Stimulated activated CD4-positive, alpha-beta T cell treated with anti-CD3 and anti-CD28 coated beads, Interleukin-15, amount 100 ng/mL, for 1 hour (primary cell): ENCODE measurements at places on chromosomes 3 and 15.

- DNase-seq: no peak
These were observed 136.8 kb upstream of the ACP3 start for GRCh38 chr3:132180337-132180791.

GRCh38 chr3:120450600-120451271 is at the start of gene FSTL1:
TSS of gene FSTL1 (minus strand) at chr3:120450992. CDS start at chr3:120450746, 246 bp downstream.
- DNase-seq: no peak

- no peak for DNase-seq
These were observed 103.5 kb downstream of the CORO2B start for GRCh38 chr15:68682330-68682729.

GRCh38 chr15:50262533-50262932 is 3.0 kb downstream of the HDC start:
- DNase-seq: no peak

DNA sequence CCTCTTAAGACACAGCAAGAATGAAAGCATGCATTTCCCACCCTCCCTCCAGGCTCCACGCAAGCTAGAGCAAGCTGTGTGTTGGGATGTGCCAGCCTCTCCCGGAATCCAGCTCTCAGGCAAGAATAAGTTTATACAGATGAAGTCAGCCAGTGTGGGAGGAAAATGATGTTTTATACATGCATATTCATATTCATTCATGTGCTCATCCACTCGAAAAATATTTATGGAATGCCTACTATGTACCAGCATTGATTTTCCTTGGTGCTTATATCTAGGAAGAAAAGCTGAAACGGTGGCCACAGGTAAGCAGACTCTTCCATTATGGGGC is 62.7 kb downstream of the KLHL6 start:
- no peak for DNase-seq

GRCh38 chr3:107206141-107206540 is 171.1 kb upstream of the CCDC54 start:
- no peak for DNase-seq

DNA sequence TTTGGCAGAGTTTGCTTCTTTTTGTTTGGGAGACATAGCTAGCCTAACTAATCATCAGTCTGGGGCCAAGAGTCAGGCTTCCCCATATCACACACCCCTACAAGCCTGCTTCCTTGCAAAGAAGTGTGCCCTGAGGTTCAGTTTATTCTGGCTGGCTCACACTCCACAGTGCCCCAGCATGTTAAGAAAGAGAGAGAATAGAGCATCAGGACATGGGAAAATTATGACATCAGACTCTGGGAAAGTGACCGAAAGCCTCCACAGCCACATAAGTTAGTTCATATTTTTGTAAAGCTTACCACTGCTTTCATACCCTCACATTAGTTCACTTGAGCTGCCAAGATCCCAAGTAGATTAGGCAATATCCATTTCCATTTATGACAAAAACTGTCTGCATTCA is 63.0 kb upstream of the CFAP161 start:
- DNase-seq: no peak

- peak; percentile 48 for DNase-seq
These were observed at the start of gene SLC25A38 for GRCh38 chr3:39383045-39383880. TSS of gene SLC25A38 (plus strand) at chr3:39383370. CDS start at chr3:39383725, 355 bp downstream.

DNA sequence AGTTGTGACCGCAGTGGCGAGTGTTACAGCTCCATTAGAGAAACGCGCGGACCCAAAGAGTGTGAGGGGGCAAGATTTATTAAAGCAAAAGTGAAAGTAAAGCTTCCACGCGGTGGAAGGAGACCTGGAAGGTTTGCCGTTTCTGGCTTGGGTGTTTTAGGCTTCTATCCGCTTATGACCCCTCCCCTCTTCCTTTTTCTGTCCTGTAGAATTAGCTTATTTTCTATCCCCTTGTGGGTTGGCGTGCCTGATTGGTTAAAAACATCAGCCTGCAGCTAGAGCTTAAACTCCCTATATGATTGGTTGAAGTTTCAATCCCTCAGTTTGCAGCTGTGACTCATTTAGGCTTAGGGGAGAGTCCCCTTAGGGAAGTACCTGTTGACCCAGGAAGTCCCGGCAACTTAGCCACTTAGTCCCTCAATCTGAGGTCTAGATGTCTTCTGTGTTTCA is 39.6 kb downstream of the C3orf38 start:
- no peak for DNase-seq

DNA sequence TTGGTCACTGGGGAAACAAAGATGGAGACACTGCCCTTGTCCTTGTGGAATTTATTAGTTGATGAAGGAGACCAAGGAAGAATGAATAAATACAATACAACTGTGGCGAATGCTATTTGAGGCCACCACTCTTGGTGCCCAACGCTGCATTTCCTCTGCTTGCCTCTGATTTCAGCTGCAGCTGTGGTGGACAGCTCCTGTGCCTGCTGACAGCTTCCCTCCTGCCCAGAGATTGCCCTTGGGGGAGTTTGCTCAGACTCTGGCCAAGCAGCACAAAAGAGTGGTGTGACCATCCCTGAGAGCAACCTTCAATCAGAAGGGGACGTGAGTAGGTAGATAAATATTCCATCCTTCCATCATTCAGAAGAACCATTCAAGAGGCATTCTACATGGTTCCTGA is 64.6 kb upstream of the FHIT start:
- no peak for DNase-seq

GRCh38 chr15:28023933-28024888 is 74.9 kb downstream of the OCA2 start:
- no peak for DNase-seq

GRCh38 chr15:77654975-77655374 is 22.3 kb upstream of the LINGO1 start:
- DNase-seq: no peak

GRCh38 chr15:67149773-67150022 is 84.3 kb downstream of the SMAD3 start:
- DNase-seq: no peak

GRCh38 chr15:68821190-68821840 is 620 bp upstream of the ANP32A start:
- DNase-seq: no peak

- no peak for DNase-seq
These were observed 198.8 kb upstream of the CTNNB1 start for GRCh38 chr3:41000471-41000870.

GRCh38 chr15:92711457-92711831 is 55.9 kb upstream of the FAM174B start:
- DNase-seq: no peak

DNA sequence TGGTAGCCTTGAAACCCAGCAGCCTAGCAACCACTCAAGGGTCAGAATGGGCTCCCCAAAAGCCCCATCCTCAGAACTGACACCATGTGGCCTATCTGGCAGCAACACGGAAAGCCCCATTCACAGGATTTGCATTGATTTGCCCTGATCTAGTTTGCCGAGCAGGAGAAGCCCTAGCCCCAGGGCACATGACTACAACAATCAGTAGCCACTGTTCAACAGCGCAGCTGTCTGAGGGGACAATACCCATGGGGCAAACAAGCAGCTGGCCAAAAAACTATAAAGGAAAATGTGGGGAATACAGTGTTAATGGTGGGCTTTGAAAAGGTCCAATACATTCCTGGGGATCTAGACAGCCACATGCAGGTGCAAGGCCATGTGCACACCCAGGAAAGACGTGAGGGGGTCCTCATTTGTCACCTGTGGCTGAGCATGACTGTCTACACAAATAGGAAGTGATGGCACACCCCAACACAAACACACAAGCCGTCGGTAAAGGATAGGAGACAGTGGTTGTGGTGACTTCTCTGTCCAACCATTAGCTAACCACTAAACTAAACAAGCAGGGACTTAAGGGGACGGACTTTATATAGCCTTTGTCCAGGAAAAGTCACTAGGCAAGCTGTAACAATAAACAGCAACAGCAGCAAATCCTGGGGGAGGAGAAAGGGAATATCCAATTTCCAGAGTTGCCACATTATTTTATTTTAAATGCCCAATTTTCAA is 113.7 kb downstream of the LRIG1 start:
- DNase-seq: no peak

DNA sequence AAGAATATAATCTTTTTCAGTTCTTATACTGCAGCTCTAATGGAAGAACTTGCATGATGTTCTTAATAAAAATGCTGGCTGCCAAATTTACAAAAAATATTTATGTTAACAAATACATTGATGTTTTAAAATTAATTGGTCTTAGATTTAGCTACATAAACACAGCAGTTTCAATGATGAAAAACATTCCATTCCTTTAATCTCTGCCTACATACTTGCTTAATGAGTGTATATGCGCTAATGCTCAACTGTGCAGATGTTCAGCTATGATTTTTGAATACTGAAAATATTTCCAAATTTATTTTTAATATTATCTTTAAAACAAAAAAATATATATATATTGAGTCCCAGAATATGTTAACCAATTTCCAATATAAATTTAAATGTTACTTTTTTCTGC is 867.4 kb downstream of the ROBO1 start:
- no peak for DNase-seq

- no peak for DNase-seq
These were observed 18.9 kb downstream of the GHRL start for GRCh38 chr3:10273702-10274305.

GRCh38 chr15:84917452-84917851 is 33.0 kb downstream of the SLC28A1 start:
- DNase-seq: no peak

DNA sequence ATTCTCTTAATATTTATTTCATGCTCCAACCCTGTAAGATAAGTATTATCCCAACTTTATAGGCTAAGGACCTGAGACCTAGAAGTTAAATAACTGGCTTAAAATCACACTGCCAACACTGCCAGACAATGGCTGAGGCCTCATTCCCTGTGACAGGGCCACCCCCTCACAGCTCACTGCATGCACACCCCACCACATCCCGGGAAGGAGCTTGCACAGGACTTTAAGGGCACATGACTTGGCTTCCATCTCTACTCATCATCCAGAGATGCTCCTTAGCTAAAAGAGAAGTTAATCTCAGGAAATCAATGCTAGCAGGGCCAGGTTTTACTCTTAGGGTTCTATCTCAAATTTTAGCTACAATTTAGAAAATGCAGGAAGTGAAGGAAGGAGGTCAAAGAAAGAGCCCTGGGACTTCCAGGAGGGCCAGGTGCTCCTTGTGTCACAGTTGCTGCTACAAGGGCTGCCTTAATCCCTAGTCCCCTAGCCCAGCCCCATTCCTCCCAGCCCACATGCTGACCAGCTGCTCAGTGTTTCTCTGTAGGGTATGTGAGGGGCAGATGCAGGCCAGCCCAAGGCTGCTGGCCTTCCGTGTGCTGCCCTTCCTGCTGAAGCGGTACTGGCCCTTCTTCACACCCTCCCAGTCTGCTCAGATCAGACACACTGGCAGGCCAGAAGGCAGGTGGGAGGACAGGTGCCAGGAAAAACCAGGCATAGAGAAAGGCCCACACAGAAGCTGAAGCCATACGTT is 53.5 kb downstream of the WWTR1 start:
- DNase-seq: no peak

GRCh38 chr3:54294214-54294613 is 171.9 kb downstream of the CACNA2D3 start:
- no peak for DNase-seq

DNA sequence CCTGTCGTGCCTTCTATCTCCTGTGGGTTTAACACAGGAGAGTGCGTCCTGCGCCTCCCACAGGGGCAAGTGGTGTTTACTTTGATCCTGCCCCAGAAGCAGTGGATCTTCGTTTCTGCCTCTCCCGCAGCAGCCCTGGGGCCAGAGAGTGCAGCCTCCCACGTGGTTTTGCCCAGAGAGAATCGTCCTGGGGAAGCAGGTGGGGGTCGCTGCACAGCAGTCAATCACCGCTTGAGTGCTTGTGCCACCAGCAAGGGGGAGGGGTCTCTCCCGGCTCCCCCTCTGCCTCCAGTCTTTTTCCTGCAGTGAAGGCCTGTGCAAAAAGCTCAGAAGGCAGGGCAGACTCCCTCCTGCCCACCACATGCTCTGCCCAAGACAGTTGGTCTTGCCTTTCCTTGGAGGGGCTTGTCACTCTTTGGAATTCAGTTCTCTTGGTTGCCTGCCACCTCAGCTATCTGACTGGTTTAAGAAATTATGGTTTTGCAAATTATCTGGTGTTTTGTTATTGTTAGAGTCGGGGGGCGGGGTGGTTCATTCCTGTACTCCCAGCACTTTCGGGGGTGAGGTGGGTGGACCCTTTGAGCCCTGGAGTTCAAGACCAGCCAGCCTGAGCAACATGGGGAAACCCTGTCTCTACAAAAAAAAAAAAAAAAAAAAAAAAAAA is 26.9 kb downstream of the STOML1 start:
- DNase-seq: peak; percentile 38

DNA sequence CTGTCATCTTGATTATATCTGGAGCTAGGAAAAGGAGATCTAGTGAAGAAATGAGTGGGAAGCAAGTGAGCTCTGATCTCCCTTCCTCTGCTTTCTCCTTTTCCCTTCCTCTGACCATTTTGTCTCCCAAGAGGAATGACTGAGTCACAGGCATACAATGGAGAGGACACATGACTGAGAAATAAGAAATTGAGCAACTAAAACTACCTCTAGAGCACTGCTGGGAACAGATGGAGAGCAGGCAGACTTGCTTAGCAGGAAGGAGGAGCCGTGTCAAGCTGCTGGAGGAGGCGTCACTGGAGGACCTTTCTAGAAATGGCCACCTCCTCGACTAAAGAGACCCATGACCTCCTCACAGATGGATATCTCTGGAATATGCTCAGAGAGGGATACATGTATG is 66.9 kb upstream of the MYO5C start:
- no peak for DNase-seq

DNA sequence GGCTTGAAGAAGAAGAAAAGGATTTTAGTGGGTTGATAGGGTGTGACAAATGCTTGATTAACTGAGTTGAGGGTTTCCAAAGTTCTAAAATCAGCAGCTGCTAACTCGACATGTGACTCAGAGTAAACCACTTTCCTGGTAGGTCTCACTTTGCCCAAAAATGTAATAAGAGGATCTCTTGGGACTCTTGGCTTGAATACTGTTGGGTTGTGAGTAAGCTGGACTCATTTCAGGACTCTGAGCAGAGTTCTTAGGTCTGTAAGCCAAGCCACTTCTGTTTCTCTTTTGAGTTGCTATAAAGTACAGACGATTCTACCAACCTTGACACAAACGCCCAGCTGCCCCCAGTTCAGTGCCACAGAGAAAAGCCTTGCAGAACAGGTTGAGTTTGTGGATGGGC is 241.1 kb downstream of the ZNF621 start:
- DNase-seq: no peak

- DNase-seq: no peak
These were observed 335.9 kb upstream of the EPHA6 start for GRCh38 chr3:96478496-96478895.

DNA sequence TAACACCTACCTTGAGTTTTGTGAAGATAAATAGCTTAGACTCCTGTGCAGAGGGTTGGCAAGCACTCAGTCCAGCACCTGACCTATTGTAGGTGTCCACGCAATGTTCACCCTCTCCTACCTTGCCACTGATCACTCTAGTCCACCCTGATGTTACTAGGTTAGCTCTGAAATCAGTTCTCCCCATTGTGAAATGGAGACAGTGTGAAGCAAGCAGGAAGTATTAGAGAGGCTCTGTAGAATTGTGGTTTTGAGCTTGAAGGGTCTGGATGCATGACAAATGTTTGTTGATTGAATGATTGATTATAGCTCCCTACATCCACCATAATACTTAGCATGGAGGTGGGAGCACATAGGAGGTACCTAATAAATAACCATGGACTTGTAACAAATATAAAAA is 199.7 kb downstream of the RPLP1 start:
- no peak for DNase-seq

- DNase-seq: no peak
These were observed 1.9 kb upstream of the THBS1 start for GRCh38 chr15:39578851-39579486.
